DMS 273 treated with DMSO at 0.1 percent for 48 hours (cell line): ENCODE measurements at places on chromosomes 5 and 9.

- DNase-seq, result no peak
Measured at GRCh38 chr9:621201-621855, 220.2 kb upstream of the DMRT1 start.

- no peak for DNase-seq
Measured at GRCh38 chr9:37215830-37216229, 95.5 kb downstream of the ZCCHC7 start.

DNA sequence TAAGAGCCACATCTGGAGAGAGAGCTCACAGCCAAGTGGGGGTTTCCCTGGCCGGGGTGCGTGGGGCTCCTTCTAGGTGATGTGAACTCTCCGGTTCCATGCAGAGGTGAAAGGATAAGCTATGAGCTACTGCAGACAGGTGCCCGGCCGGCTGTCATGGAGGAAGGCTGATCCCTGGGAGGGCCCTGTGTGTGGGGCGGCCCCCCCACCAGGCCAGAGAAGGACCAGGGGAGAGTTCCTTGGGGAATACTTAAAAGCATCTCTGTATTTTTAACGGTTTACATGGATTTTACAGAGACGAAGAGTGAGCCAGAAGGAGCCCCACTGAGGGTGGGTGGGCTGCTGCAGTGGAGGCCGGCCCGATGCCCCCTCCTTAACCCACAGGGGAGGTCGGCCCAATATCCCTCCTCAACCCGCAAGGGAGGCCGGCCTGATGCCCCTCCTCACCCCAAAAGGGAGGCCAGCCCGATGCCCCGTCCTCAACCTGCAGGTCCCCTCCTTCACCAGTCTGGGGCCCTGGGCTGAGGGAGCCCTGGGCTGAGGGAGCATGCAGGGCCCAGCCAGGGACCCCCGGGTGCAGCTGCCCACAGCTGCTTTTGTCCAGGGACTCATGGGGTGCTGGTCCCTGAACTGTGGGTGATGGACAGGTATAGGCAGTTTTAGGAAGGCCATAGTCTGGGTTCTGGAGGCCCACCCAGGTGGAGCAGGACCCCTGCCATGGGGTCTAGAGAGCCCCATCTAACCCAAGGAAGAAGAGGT is 31.9 kb downstream of the MRPL36 start:
- no peak for DNase-seq

DNA sequence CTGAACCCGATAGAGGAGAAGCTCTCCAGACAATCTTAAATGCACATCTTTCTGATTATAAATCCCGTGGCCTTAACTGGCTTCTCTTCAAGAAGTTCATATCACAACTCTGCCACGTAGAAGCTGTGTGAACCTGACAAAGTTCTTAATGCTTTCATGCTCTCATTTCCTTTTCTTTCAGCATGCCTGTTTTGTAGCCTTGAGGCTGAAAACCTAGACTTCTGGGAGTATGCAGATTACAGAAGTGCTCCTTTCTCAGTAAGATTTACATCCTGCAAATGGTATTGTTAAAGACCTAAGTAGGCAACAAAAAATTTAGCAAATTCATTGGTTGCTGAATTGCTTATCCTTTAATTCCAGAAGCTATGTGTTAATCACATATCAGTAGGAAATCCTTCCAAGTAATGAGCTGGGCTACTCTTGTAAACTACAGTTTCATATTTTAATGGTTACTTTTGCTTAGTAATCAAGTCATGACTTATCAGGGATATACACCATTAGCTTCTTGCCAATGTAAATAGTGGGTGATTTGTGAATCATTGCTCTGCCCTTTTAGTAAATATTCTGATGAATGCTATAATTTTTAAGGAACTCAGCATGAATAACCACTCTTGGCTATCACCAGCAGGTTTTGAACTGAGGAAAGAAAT is 334.7 kb downstream of the FBXL7 start:
- DNase-seq, result no peak

DNA sequence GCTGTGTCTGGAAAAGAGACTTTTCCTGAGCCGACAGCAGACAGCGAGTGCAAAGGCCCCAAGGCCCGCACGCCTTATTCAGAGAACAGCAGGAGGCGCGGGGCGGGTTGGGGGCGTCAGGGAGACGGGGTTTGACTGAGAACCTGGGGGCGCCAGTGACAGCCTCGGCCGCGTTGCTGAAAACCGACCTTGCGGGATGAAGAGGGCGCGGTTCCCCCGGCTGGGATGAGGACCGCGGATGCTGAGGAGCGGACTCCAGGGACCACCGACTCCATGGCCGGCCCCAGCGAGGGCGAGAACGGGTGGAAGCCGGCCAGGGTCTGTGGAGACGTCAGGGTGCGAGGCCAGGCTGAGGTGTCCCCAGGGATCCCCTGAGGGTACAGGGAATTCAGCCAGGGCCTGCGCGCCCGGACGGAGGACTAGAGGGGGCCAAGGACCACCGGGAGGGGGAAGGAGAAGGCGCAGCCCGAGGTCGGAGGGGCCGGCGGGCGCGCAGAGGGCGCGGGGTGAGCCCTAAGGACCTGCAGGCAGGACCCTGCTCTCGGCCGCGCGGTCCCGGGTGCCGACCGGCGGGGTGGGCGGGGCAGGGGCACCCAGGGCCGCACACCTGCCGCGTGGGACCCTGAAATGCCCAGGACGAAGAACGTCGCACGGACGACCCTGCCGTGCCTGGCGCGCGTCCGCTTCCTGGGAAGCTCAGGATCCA is 837 bp upstream of the AHRR start:
- no peak for DNase-seq

GRCh38 chr9:78507037-78507436 is 210.1 kb downstream of the PSAT1 start:
- DNase-seq, result no peak

GRCh38 chr5:9841516-9842170 is 211.5 kb upstream of the TAS2R1 start:
- no peak for DNase-seq
